ENCODE measurements at places on chromosomes 16 and 17. TPM values are rescaled to one million over a fixed set of nuclear protein-coding genes. Genes with fewer than 3 reads are reported as not detected.

Gene PRR15L
- total RNA-seq, result not detected

Gene TNFRSF17
- not detected for total RNA-seq

Gene KCNH6
- not detected for total RNA-seq

Gene BICDL2
- 0.25 TPM for total RNA-seq

Gene SLC5A11
- 0.50 TPM for total RNA-seq

Gene ZNF624
- total RNA-seq, result 1.4 TPM

Gene CRHR1
- 1.2 TPM for total RNA-seq

Gene SEZ6
- not detected for total RNA-seq

Gene YBX2
- not detected for total RNA-seq

Gene KRT27
- not detected for total RNA-seq

Gene GP1BA
- total RNA-seq, result not detected

Gene HS3ST4
- not detected for total RNA-seq

Gene MVD
- total RNA-seq, result 28.1 TPM

Gene KCNAB3
- total RNA-seq, result not detected

Gene ADAP2
- not detected for total RNA-seq

Gene KRT15
- total RNA-seq, result 1.5 TPM

Gene SLC43A2
- total RNA-seq, result 2.9 TPM

Gene RTN4RL1
- 1.3 TPM for total RNA-seq

Gene LDAF1
- total RNA-seq, result 18.0 TPM

Gene SERPINF2
- not detected for total RNA-seq

Gene CACNG1
- total RNA-seq, result not detected

Gene MT4
- not detected for total RNA-seq

Gene ARHGAP23
- 11.7 TPM for total RNA-seq

Gene DPEP3
- not detected for total RNA-seq

Gene NPIPA3
- total RNA-seq, result not detected

Measured in H4 (cell line).